ENCODE measurements at places on chromosomes 5 and 9.

- DNase-seq: no peak
These were observed 365.0 kb downstream of the DMRT2 start for GRCh38 chr9:1415146-1415545.

GRCh38 chr5:145110834-145111233 is 724.3 kb downstream of the PRELID2 start:
- no peak for DNase-seq

GRCh38 chr9:131441441-131441840 is 47.6 kb downstream of the PRRC2B start:
- no peak for DNase-seq

DNA sequence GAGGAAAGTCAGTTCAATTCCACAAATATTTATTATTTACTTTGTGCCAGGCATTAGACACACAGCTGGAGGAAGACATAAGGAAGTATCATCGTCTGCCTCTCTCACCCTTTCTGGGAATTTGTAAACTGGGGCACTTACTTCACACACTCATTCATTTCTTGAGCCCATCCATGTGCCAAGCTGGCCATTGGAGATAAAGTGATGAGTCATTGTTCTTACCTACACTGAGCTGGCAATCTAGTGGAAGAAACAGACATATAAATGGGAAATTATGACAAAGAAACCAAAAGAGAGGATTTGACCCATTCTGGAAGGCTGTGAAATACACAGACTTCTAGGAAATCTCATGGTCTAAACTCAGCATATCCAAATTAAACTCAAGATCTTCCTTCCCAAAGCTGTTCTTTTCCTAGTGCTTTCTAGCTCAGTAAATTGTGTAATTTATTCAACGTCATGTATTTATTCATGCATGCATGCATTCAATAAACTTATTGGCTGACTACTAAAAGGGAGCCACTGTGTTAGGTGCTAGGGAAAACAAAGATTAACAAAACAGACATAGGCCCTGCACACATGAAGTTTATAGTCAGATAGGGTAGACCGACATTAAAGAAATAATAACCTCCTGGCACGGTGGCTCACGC is 65.3 kb downstream of the SH3RF2 start:
- DNase-seq: no peak

All from activated CD4-positive, alpha-beta T cell treated with anti-CD3 and anti-CD28 coated beads, Interleukin-2, amount 50 U/mL, for 4 hours (primary cell).